Ascending aorta (tissue), 2 donors: ENCODE measurements at places on chromosomes 1 and 21.

- H3K27me3 ChIP-seq: no peaks in the 10 kb centered on the region
- H3K36me3 ChIP-seq: no peaks in the 10 kb centered on the region
- H3K27ac ChIP-seq: no peak overlapping the region
- no peaks in the 10 kb centered on the region for H3K4me1 ChIP-seq
- no peak for DNase-seq
These were observed 440.0 kb downstream of the MATN1 start for GRCh38 chr1:30283199-30283962.

GRCh38 chr1:65097076-65097475 lies 50.9 kb upstream of the AK4 start:
- no peak overlapping the region for H3K4me3 ChIP-seq
- H3K27ac ChIP-seq: no peak overlapping the region
- H3K4me1 ChIP-seq: no peaks in the 10 kb centered on the region
- DNase-seq: no peak

GRCh38 chr1:26701266-26701994 lies 5.6 kb downstream of the ARID1A start:
- DNase-seq: no peak
- H3K4me1 ChIP-seq: peaks cover 73% of the 10 kb centered on the region

DNA sequence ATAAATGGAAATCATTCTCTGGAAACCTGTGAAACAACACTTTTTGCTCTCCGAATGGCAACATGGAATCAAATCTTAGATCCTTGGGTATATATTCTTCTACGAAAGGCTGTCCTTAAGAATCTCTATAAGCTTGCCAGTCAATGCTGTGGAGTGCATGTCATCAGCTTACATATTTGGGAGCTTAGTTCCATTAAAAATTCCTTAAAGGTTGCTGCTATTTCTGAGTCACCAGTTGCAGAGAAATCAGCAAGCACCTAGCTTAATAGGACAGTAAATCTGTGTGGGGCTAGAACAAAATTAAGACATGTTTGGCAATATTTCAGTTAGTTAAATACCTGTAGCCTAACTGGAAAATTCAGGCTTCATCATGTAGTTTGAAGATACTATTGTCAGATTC lies 45.7 kb downstream of the PTGFR start:
- H3K36me3 ChIP-seq: no peaks in the 10 kb centered on the region
- H3K27ac ChIP-seq: no peak overlapping the region
- no peak for DNase-seq
- H3K4me1 ChIP-seq: no peaks in the 10 kb centered on the region

DNA sequence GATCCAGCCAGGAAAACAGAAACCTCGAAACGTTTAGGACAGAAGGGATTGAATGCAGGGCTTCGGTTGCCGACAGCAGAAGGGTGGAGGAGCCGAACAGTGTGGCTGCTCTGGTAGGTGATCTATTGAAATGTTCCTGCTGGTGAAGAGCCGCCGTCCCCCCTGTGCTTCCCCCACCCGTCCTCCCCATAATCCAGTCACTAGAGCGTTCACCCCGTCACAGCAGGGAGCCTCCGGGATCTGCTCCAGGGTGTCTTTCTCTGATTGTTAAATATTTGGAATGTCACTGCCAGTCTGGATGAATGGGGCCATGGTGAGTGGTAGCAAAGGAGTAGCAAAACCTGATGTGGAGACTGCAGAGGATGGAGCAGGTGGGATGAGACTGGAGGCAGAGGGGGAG lies 255.1 kb upstream of the CSF3R start:
- H3K4me3 ChIP-seq: no peak overlapping the region
- no peaks in the 10 kb centered on the region for H3K36me3 ChIP-seq
- H3K27ac ChIP-seq: no peak overlapping the region
- H3K27me3 ChIP-seq: no peaks in the 10 kb centered on the region

GRCh38 chr1:47837866-47838561 lies 159.2 kb downstream of the TRABD2B start:
- H3K4me1 ChIP-seq: peaks cover 20% of the 10 kb centered on the region
- peak overlapping the region; percentile 77 for H3K27ac ChIP-seq
- H3K27me3 ChIP-seq: no peaks in the 10 kb centered on the region
- H3K4me3 ChIP-seq: no peak overlapping the region
- no peak for DNase-seq

DNA sequence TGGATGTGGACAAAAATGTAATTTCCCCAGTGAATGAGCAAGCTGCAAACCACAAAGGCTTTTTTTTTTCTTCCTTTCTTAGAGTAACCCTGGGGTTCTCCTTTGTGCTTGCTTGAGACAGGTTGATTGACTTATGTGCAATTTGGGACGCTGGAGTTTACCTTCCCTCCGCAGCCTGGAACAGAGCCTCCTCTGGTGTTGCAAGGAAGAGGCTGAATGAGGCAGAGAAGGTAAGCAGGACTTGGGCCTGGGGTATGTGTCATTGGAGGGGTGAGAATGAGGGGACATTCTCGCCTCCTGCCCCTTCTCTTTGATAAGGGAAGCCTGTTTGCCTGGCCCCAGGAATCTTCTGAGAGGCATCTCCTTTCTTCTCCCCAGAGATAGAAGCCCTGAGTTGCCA lies 49.8 kb downstream of the NFASC start:
- H3K4me3 ChIP-seq: no peak overlapping the region
- no peaks in the 10 kb centered on the region for H3K36me3 ChIP-seq
- no peak overlapping the region for H3K27ac ChIP-seq
- DNase-seq: no peak

GRCh38 chr1:108049178-108049819 lies 84.3 kb upstream of the VAV3 start:
- no peaks in the 10 kb centered on the region for H3K36me3 ChIP-seq
- H3K27me3 ChIP-seq: no peaks in the 10 kb centered on the region
- no peaks in the 10 kb centered on the region for H3K4me1 ChIP-seq
- no peak overlapping the region for H3K4me3 ChIP-seq
- no peak for DNase-seq

DNA sequence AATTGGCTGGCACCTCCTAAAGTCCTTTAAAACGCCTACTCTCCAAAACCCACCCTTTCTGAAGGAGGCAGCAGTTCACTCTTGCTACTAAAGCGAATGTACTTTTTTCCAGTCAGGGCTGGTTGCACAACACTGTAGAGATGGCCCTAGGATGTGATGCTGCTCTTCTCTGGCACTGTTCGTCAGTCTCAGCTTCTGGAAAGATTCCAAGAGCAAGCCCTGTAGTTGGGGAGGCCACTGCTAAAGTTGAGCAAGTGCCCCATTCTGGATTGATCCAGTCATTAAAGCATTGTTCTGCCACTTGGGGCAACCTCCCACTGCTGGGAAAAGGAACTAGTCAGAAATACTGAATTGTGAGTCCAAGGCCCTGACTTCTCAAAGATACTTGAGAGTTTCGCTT lies 28.5 kb upstream of the KCNQ4 start:
- no peak for DNase-seq
- H3K4me1 ChIP-seq: no peaks in the 10 kb centered on the region
- H3K27me3 ChIP-seq: no peaks in the 10 kb centered on the region
- no peak overlapping the region for H3K27ac ChIP-seq

DNA sequence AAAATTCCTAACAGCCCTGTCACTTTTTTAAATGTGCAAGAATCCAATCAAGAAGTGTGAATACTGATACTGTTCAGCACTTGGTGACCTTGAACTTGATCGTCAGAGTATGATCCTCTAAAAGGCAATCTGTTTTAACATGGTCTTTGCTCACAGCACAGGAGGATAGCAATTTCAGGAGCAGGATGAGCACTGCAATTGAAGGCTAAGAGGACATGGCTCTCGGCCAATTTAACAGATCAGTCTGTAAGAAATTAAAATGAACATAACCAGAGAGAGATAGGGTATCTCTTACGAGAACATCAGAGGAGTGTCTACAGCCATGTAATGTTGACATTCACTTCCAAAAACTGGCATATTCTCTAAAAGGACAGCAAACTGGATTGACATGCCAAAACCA lies 243.1 kb downstream of the LTN1 start:
- H3K27me3 ChIP-seq: no peaks in the 10 kb centered on the region
- H3K27ac ChIP-seq: no peak overlapping the region
- H3K36me3 ChIP-seq: no peaks in the 10 kb centered on the region

DNA sequence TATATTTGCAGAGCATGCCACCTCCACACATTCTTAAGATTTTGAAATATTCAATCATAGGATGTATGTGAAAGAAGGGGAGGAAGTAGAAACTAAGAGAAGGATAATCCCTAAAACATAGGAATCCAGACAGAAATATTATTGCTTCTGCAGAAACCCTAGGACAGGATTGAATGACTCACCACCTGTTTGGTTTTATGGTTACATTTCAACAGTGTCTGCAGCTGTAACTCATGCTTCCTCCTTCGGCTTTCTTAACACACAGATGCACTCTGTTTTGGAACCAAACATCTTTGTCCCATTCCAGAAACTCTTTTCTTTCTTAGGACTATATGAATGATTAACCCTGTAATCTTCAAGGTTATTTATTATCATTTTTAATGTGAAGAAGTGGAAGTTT lies 20.7 kb downstream of the RGS7 start:
- H3K4me1 ChIP-seq: no peaks in the 10 kb centered on the region
- H3K27me3 ChIP-seq: no peaks in the 10 kb centered on the region
- H3K36me3 ChIP-seq: no peaks in the 10 kb centered on the region
- no peak overlapping the region for H3K27ac ChIP-seq

GRCh38 chr1:228837817-228838716 lies 102.8 kb downstream of the RHOU start:
- H3K27me3 ChIP-seq: no peaks in the 10 kb centered on the region
- no peak overlapping the region for H3K4me3 ChIP-seq
- H3K4me1 ChIP-seq: peaks cover 31% of the 10 kb centered on the region
- H3K27ac ChIP-seq: peak overlapping the region; percentile 46

DNA sequence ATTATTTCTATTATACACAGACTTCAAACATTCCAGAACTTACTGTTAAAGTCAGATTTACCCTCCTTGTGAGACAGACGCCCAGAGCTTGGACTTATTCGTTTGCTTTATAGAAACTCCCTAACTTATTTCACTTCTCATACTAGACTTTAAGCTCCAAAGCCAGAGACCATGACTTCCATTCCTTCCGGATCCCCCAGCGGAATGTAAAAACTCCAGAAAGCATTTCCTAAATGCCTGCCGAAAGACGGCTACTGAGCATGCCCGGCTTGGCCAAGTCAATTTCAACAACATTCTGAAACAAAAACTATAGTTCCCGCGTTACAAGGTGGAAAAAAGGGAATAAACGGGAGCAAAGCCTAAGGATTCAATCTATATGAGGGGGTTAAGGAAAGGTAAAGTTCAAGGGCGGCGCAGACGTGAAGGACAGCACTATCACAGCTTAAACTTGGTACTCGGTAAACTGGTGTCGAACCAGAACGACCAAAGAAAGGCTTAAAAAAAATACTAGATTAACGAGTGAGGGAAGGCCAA lies 1.1 kb downstream of the USP48 start:
- no peaks in the 10 kb centered on the region for H3K36me3 ChIP-seq
- DNase-seq: no peak
- H3K4me3 ChIP-seq: peak overlapping the region; percentile 99
- peaks cover 9% of the 10 kb centered on the region for H3K4me1 ChIP-seq

- H3K4me1 ChIP-seq: no peaks in the 10 kb centered on the region
- no peak overlapping the region for H3K27ac ChIP-seq
- H3K27me3 ChIP-seq: no peaks in the 10 kb centered on the region
- H3K36me3 ChIP-seq: no peaks in the 10 kb centered on the region
- no peak for DNase-seq
These were observed 62.7 kb upstream of the RUNX3 start for GRCh38 chr1:24992761-24993211.

DNA sequence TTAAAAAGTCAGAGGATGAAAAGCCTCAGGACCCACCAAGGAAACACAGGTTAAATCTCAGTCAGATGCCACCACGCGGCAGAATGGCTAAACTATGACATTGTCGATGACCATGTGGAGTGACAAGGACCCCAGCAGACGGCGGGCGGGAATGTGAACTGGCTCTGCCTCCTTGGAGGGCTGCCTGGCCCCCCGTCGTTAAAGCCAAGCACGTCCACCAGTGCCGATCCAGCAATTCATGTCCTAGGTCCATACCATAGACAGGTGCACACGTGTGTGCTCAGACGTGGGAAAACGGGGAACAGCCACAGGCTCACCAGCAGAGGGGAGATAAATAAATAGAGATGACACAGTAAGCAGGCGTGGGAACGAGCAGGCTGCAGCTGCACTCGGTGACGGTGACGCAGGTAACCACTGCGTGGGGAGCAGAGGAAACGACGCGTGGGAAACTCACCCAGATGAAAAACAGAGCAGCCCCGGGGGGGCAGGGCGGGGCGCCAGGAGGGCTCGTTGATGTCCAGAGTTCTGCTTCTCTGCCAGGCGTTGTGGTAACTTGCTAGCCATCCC lies 28.3 kb upstream of the PCBP3 start:
- no peaks in the 10 kb centered on the region for H3K4me1 ChIP-seq
- H3K36me3 ChIP-seq: no peaks in the 10 kb centered on the region

GRCh38 chr1:50978852-50979781 lies 9.1 kb downstream of the CDKN2C start:
- peak overlapping the region; percentile 79 for H3K4me3 ChIP-seq
- DNase-seq: no peak
- H3K4me1 ChIP-seq: no peaks in the 10 kb centered on the region
- H3K27me3 ChIP-seq: no peaks in the 10 kb centered on the region
- no peaks in the 10 kb centered on the region for H3K36me3 ChIP-seq

DNA sequence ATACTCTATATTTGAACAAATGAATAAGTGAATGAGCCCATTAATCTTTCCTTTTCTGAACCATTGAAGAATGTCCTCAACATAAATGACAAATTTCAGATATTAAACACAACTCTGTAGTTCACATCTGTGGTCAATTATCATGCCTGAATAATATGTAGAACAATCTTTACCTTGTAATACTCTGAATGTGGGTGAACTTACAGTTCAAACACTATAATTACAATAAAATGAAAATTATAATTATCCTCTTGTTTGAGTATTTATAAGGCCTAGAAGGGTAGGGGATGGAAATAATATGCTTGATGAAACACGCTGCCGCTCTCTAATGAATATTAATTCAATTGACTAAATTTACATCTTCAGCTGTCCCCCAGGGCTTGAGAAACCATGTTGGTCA lies 8.7 kb upstream of the SFPQ start:
- H3K27me3 ChIP-seq: no peaks in the 10 kb centered on the region
- no peak overlapping the region for H3K4me3 ChIP-seq
- DNase-seq: no peak
- H3K36me3 ChIP-seq: no peaks in the 10 kb centered on the region
- H3K27ac ChIP-seq: no peak overlapping the region
- no peaks in the 10 kb centered on the region for H3K4me1 ChIP-seq
